ENCODE measurements at places on chromosomes 11 and 22.

GRCh38 chr22:43567691-43568324 lies 156.0 kb downstream of the MPPED1 start:
- DNase-seq: peak; percentile 19

GRCh38 chr22:33569018-33569417 lies 351.3 kb downstream of the LARGE1 start:
- DNase-seq: no peak

GRCh38 chr11:103358251-103358650 lies 249.0 kb downstream of the DYNC2H1 start:
- DNase-seq: no peak

GRCh38 chr11:346529-346928 lies 22.8 kb upstream of the B4GALNT4 start:
- DNase-seq: no peak

- DNase-seq: no peak
These were observed 31.3 kb downstream of the MTNR1B start for GRCh38 chr11:93000511-93001476.

GRCh38 chr22:38503021-38503420 lies 3.1 kb downstream of the DDX17 start:
- DNase-seq: no peak

- peak; percentile 91 for DNase-seq
These were observed 444 bp downstream of the CAVIN3 start for GRCh38 chr11:6319704-6320410.

DNA sequence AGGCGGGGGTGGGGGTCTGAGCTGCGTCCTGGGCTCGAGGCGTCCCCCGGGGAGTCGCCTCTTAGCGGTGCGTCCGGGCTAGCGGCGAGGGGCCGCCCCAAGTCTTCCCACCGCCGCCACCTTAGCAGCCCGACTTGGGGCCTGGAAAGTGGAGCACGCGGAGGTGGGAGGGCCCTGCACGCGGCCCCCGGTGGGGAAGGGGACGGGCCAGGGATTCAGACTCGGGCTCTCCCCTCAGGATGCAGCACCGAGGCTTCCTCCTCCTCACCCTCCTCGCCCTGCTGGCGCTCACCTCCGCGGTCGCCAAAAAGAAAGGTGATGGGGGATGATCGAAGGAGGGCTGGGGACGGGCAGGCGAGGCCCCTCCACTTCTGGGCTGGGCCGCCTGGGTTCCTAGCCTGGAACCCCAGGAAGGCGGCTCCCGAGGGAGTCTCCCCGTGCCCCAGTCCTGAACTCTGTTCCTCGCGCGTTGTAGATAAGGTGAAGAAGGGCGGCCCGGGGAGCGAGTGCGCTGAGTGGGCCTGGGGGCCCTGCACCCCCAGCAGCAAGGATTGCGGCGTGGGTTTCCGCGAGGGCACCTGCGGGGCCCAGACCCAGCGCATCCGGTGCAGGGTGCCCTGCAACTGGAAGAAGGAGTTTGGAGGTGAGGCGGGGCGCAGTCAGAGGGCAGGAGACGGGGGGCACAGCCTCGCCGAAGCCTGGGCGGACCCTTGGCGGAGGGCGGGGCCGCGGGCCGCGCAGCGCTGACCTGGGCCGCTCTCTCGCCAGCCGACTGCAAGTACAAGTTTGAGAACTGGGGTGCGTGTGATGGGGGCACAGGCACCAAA lies 563 bp downstream of the MDK start:
- DNase-seq: no peak

GRCh38 chr11:35042913-35043312 lies 96.1 kb upstream of the CD44 start:
- DNase-seq: no peak

GRCh38 chr11:131760091-131761061 lies 390.0 kb downstream of the NTM start:
- peak; percentile 8 for DNase-seq

- no peak for DNase-seq
These were observed 1110.5 kb downstream of the TBC1D22A start for GRCh38 chr22:47872761-47873535.

DNA sequence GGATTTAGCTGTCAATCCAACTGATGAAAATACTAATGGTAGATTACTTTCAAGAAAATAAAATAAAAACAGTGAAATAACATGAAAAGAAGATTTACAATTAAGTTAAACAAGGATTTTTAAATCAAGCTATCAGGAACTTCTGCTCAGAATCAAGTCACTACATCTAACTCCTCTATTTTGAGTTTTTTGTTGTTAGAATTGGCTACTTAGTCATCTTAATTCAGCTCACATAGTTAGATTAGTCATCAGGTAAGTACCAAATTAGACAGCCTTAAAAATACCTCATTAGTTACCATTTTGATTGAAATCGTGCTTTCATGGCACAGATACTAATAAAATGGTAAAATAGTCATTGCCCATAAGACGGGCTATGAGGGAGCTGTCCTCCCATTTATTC lies 35.8 kb downstream of the BTG4 start:
- no peak for DNase-seq

- no peak for DNase-seq
These were observed 11.8 kb upstream of the CCDC89 start for GRCh38 chr11:85697747-85698146.

GRCh38 chr11:14500181-14500651 lies 605 bp upstream of the COPB1 start:
- peak; percentile 35 for DNase-seq

- DNase-seq: no peak
These were observed 89.4 kb downstream of the CTTN start for GRCh38 chr11:70487756-70488155.

DNA sequence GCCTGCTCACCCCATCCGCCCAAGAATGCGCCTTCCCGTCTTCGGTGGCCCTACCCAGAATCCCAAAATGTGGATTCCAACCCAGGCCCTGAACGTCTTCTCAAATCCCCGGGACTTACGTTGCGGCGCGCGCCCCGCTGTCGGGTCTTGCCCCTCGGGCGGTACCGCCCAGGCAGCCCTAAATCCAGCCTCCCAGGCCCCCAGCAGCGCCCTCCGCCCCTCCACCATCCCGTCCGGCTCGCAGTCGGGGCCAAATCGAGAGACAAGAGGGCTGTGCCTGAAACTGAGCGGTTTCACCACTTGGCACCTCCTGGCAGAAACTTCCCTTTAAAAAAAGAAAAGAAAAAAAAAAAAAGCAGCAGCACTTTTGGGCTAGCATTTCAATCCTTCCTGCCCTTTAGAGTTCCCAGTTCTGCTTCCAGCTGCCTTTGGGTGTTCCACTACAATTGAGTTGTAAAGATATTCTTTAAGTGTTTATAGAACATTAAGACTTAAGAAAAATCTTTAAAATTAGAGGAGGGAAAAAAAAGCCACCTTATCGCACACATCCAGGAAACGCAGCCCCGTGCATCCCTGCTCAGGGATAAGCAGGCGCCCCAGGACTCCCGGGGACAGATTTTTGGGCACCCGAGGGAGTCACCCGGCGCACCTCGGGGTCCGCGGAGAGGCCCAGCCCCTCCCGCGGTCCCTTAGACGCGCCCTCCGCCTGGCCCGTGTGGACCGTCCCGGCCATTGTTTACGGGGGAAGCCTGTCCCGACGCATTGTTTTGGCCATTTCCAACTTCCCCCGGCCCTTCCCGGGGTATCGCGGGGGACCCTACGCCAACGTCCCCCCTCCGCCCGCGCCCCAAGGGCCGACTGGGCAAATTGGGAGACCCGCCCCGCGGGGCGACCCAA lies 57.6 kb downstream of the KCNJ4 start:
- peak; percentile 36 for DNase-seq

GRCh38 chr22:48921411-48921903 lies 906.2 kb downstream of the BRD1 start:
- DNase-seq: no peak

DNA sequence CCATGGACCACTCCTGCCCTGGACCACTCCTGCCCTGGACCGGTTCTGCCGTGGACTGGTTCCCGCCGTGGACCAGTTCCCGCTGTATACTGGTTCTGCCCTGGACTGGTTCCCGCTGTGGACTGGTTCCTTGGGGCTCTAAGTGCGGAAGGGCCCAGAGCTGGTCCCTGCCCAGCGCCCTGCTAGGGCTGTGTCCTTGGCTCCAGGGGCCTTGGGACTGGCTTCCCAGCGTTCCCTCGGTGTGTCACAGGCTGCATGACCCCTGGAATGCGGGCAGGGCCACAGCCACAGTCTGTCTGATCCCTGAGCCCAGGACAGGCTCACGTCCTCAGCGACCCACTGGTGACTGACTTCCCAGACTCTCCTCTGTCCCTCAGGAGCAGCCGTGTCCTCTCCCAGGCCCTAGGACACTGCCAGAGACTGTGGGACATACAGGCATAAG lies 412.2 kb downstream of the TBC1D22A start:
- DNase-seq: no peak

DNA sequence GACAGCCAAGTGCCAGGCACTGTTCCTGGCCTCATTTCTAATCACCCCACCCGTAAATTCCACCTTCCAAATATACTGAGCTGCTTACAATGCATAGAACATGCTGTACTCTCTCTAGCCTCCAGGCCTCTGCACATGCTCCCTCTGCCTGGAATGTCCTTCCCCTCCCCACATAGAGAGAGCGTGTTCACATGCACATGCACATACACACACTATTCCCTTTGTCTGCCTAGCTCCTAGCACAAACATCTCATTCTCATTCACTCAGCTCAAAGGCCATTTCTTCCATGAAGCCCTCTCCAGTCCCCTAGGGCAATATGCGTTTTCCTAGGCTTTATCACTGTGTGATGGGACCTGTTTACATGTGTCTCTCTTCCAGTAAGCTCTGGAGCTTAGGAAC lies 144.6 kb downstream of the WT1 start:
- no peak for DNase-seq

DNA sequence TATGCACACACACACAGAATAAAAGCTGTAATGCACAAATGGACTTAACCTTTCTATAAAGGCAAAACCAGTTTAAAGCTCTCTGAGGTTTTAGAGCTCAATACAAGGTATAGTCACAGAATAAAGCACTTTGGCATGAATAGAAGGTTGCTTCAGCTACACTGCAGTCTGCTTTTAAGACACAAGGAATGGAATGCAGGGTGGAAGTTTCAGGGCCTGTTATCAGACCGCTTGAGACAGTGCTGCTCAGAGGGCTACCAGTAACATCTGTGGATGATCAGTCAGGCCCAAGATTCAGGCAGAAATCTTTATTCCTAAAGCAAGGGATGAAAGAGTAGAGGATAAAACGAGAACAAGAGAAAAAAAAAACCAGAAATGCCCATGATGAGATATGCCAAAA lies 46.7 kb downstream of the CD44 start:
- no peak for DNase-seq

DNA sequence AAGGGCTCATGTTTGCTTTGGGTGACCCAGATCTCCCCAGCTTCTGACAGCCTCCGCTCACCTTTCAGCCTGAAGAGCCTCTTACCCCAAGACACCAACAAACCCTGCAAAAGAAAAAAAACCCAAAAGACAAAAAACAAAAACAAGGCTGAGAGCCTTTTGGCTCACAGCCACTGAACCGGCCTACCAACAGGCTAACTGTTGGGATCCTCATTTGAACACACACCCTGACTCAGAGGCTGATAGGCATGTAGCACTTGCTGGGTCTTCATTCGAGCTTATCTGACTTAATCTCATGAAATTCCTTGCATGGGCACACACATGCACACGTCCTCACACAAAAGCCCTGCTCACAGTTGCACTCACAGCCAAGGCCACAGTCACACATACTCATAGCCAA lies 22.9 kb upstream of the TSKU start:
- no peak for DNase-seq

DNA sequence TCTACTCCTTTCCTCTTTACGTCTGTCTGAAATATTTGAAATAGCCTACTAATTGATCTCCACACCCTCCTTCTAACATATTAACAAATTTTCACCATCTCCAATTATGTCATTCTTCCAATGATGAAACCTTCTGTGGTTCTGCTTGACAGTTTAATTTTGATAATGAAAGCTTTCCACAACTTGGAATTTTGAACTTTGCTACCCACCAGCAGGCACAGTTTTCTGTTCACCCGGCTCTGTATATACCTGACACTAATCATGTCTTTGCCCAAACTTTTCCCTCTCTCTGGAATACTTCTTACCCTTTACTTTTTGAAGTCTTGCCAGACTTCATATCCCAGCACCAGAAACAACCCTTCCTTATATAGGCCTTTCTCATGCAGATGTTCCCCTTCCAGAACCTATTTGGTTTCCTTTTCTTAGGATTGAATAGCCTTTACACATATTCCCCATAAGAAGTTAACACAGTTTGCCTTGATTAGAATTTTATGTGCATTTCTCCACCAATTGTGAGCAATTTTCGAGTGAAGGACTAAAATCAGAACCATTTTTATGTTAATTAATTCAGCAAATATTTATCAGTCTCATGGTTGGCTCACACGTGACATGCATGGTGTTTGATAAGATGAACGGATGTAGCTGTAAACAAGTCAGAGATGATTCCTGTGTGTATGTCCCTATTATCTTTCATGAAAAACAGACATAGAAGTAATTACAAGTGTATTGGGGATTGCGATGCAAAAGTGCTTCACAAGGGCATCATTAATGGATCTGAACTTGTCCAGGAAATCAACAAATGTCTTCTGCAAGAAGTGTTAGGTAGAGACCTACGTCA lies 173.4 kb downstream of the ARHGAP42 start:
- DNase-seq: no peak

- DNase-seq: no peak
These were observed 364.6 kb downstream of the LUZP2 start for GRCh38 chr11:24861440-24861839.

- no peak for DNase-seq
These were observed 21.6 kb downstream of the ASCL2 start for GRCh38 chr11:2248762-2249161.

DNA sequence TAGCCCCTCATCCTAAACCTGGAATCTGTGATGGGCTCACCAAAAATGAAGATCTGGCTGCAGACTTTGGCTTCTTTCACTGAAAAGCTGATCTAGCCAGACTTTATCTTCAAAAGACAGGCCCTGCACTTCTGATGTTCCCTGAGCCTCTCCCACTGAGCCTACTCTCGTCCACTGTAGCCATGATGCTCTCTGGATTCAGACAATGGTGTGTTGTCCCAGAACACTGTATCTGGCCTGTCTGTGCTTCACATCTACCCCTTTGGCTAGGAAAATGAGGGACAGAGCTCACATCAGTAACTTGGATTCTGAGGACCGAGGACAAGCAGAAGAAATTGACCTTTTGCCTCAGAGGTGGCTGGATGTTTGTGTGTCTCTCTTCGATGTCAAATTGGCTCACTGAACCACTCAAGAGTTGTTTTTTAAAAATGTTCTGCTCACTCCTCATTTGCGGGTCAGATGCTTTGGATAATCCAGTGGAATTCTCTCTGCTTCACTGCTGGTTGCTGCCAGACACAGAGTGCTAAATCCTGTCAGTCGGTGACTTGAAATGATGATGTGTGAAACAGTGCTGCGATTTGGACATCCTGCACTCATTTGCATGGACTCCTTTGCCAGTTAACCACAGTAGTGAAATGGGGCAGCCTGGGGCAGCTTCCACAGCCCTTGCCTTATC lies 67.5 kb downstream of the ARFGAP2 start:
- DNase-seq: peak; percentile 36

Measured in cerebellar cortex (tissue), 1 donor.